GM12864 (cell line): ENCODE measurements at places on chromosomes 7 and 10.

DNA sequence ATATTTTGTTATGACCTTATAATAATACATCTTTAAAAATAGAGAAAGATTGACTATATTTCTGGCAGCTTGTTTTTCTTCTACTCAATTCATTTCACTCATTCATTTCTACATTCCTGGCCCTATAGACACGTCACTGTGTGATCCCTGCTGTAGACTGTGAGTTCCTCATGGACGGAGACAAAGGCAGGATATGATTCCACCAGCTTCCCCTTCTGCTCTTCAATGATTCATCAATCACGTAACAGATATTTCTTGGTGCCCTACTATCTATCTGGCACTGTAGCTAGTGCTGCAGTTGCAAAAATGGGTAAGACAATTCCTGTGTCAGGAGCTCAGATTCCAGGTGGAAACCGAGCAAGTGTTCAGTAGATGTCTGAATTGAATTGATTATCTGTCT, 415.0 kb downstream of the SFMBT2 start:
- DNase-seq = no peak

GRCh38 chr10:22620140-22620857, 94.1 kb downstream of the PIP4K2A start:
- DNase-seq = no peak

DNA sequence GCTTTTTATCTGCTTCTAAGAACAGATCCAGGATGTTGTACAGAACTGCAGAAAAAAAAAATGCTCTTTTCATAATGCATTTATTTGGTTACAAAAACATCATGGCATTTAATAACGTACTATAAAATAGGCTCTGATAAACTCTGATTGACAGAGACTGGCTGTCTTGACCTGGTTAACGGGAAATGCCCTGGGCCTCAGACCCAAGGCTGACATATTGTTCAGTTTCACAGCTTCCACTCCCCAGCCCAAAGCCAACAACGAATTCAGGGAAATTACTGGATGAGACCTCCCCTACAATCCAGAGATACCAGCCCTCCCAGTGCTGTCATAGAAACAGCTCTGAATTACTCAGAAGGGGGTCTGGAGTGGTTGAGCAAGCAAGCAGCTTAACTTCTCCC, 260.1 kb downstream of the CREB5 start:
- DNase-seq = no peak

GRCh38 chr10:20887706-20888555, 9.2 kb downstream of the NEBL start:
- DNase-seq = no peak

- no peak for DNase-seq
Measured at GRCh38 chr7:32658467-32658869, 163.2 kb downstream of the AVL9 start.

GRCh38 chr7:71553306-71553705, 421.4 kb downstream of the GALNT17 start:
- DNase-seq = no peak

DNA sequence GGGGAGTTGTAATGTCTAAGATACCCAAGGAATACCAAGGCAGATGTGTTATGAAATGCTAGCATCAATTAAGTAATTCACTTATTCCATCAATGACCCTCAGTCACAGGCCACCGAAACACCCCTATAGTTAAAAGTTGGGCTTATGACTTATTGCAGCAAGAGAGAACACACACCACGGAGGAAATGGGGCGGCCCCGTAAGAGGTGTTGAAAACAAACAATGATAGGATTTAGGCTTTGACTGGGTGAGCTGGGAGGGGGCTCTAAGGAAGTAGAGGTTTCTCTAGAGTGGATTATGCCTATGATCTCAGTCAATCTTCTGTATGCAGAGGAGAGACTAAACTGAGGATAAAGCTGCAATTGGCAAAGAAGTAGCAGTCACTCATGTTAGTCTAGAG, 45.4 kb upstream of the PRKCQ start:
- DNase-seq = no peak

- no peak for DNase-seq
Measured at GRCh38 chr10:76878514-76878913, 759.1 kb downstream of the KCNMA1 start.

DNA sequence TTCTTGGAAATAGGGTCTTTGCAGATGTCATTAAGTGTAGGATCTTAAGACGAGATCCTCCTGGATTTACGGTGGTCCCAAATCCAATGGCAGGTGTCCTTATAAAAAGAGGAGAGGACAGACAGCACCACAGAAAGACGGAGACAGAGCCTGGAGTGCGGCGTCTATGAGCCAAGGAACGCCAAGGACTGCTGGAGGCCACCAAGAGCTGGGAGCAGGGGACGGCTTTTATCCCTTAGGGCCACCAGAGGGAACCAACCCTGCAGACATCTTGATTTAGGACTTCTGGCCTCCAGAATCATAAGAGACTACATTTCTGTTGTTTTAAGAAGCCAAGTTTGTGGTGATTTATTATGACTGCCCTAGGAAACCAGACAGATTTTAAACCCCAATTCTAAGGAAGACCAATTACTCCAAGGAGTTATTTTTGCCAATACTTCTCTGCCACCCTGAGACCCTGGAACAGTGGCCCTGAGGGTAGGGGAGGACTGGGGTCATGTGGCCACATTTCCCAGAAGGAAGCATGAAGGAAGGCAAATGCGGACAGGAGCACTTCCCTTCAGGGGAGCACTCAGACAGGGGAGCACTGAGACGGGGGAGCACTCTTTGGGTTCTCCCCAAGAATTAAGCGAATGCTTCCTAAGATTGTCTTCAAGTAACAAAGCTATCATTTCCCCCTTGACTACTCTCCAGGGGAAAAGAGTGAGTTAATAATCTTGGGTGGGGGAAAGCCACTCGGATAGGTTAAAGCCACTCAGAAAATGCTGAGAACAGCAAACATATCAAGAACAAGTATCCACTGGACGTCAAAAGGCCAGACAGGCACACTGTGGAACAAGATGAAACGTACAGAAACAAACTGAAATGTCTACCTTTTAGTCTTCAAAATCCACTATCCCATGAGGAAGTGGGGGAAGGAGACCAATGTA, 67.5 kb downstream of the CHST15 start:
- DNase-seq = no peak

GRCh38 chr10:1779796-1780195, 42.5 kb upstream of the ADARB2 start:
- no peak for DNase-seq

GRCh38 chr10:73225518-73225917, 21.5 kb downstream of the DNAJC9 start:
- DNase-seq = no peak

DNA sequence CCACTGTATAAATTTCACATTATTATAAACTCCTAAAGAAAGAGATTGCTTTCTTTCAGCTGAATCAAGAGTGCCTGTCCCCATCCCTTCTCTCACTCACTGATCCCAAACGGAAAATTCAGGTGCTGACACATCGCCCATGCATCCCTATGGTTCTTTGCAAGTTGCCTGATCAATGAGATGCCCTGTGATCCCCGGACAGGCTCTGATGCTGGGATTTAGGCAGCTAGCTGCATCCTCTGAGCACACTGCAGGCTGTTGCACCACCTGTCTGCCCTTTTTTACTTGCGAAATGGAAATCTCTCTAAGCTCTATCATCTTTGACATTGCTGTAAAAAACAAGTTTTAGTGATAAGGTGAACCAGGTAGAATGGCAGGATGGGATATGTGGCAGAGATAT, 456.5 kb downstream of the GATA3 start:
- no peak for DNase-seq

DNA sequence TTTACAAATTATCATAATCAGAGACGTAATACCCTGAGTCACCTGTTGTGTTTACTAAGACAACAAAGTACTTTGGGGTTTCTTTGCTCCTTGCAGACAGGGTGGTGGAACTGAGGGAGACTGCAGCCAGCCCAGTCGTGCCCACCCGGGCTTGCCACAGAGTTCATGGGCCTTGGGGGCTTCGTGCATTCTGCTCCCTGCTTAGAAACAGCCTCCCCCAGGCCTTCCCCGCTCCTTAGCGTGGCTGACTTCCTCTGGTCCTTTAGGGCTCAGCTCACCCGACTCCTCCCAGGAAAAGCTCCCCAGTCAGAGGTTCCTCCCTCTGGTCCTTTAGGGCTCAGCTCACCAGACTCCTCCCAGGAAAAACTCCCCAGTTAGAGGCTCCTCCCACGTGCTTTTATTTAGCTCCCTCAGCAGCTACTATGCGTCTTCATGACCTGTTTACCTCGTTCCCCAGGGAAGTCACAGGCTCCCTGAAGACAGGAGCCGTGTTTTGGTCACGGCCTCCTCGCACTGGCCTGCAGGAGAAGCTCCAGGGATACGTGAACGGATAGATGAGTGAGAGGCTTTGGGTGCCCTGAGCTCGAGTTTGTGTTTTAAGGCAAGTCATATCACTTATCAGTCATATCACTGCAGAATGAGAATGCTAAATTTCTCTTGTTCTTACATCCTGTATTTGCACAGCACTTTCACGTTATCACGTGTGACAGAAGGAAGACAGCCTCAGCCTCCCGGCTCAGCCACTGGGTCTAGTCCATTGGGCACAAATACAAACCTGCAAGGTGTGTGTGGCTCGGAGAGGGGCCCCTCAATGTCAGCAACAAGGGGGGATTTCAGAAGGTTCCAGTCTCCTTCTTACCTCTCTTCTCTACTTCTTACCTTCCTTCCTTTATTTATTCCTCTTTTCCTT, 52.7 kb upstream of the VIPR2 start:
- no peak for DNase-seq

- no peak for DNase-seq
Measured at GRCh38 chr7:30391806-30392205, 86.8 kb downstream of the NOD1 start.

GRCh38 chr10:69747179-69747578, 54.5 kb upstream of the COL13A1 start:
- no peak for DNase-seq

GRCh38 chr7:116674508-116675173, 2.6 kb downstream of the MET start:
- no peak for DNase-seq

DNA sequence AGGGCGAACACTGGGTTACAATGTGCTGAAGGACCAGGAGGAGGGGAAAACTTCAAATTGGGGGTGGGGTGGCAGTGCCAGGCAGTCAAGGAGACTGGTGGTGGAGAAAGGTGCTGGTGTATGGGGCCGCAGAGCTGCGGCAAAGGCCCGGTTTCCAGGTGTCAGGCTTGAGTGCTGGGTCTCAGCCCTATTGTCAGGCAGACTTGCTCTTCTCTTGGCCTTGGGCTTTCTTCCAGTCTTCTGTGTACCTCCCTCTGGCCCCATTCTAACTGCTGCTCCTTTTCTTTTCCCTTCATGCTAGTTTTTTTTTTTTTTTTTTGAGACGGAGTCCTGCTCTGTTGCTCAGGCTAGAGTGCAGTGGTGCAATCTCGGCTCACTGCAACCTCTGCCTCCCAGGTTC, 51.0 kb downstream of the POLR3A start:
- DNase-seq = no peak

- DNase-seq = no peak
Measured at GRCh38 chr10:103757531-103758293, 97.7 kb downstream of the SH3PXD2A start.

GRCh38 chr10:84076540-84077195, 62.6 kb upstream of the GHITM start:
- no peak for DNase-seq

DNA sequence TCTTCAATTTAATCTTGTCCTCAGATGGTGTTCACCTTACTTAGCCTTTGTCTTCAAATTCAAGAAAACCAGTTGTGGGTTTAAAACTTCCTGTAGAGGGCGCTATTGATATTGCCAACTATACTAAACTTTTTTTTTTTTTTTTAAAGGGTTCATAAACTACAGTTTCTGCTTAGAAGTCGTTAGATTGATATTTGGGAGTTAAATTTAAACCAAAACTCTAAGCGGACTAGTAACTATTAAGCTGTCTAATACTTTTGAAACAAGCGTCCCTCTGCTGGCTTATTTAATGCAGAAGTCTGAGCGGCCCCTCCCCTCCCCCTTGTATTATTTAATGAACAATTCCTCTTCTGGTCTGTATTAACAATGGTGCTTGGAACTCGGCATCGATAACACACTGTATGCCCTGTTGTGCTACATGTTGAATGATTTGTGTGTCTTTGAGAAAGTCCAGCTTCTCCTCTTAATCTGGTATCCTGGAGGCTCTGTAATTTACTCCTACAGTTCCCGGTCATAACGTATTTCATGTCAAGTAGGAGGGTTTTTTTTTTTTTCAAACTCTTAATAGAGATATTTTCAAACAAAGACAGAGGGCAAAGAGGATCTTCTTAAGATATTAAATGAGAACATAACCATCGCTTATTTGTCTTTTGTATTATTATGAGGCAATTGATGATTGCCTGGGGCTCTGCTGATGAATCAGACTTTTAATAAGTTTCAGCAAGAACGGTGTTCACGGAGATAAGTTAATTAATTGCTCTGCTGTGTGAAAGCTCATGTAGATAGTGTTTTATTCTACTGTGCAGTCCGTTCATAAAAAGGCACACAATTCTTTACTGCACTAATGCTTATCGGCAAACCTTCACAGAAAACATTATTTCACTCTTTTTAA, 22.6 kb upstream of the CREB5 start:
- peak; percentile 37 for DNase-seq

DNA sequence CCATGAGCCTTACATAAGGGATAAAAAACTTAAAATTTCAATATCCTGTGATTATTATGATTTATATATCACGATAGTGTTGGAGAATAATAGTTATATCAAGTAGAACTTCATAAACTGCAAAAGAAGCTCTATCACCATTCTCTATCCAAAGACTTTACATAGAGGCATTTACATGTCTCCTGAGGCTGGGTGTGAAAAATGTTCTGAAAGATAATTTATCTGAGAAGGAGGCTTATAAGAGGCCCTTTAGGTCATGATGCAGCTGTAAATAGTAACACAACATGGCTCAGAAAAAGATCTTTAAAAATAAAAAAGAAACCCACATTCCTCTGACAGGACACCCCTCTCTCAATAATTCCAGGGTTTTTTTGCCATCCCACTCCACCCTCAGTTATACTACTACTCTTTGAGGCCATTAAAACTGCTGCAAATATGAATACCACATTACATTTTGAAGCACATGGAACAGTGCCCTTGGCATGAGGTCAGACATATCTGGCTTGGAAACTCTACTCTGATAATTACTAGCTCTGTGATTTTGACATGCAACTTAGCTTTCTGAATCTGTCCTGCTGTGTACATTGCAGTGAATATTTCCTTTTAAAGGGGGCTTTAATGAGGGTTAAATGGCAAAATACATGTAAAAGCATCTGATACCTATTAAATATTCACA, 55.5 kb downstream of the SLC16A12 start:
- no peak for DNase-seq

- no peak for DNase-seq
Measured at GRCh38 chr10:7130191-7130911, 280.5 kb downstream of the SFMBT2 start.

- DNase-seq = no peak
Measured at GRCh38 chr7:112502700-112503099, 21.9 kb downstream of the LSMEM1 start.
